ENCODE measurements at places on chromosomes 5 and 9.

DNA sequence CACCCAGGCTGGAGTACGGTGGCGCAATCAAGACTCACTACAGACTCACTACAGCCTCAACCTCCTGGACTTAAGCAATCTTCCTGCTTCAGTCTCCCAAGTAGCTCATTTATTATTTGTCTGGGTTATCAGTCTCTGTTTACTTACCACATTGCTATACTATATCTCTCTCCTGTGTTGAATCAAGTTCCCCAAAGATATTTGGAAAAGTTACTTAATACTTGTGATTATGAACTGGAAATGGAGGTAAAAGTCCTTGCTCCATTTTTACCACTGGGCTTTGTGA, 55.6 kb downstream of the ANGPTL2 start:
- ATAC-seq = no peak

- ATAC-seq = no peak
Measured at GRCh38 chr5:178667101-178667500, 40.3 kb upstream of the CLK4 start.

- ATAC-seq = no peak
Measured at GRCh38 chr5:132296412-132297016, 2.3 kb downstream of the SLC22A4 start.

- ATAC-seq = no peak
Measured at GRCh38 chr9:93588641-93589609, 12.5 kb downstream of the PHF2 start.

DNA sequence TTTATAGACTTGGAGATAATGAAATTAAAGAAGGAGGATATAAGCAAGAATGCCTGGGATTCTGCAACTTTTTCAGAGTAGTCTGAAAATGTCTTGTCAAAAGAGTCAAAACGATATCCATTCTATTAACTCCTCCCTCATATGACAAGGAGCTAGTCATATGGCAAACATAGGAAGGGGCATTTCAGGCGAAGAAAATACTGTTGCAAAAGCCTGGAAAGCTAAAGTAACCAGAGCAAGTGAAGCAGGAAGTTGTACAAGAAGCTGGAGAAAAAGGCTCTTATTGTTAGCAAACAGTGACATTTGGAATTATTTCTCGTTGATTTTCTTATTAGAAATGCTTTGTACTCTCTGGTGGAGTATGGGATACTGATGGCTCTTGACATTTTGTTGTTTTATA, 94.0 kb upstream of the PTPRD start:
- no peak for ATAC-seq

DNA sequence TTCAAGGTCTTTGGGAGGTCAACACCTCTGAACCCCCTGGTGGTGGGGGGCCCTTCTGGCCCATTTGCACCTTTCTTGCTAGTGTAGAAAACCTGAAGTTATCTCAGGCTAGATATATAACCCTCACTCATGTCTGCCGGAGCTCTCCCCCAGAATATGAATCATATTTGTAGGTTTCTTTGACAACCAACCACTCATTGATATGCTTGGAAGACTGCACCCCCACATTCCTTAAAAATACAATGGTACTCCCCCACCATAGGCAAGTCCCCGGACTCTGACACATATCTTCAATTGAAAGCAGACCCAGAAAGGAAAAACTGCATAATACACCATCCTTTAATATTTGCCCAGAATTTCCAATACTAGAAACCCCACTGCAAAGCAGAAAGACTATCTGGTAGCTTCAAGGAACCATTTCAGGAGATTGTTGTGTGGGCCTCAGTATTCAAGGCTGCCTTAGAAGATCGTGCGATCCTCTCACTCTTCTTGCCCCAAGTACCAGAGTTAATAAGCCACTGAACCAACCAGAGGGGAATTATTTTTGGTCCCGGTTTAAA, 978 bp upstream of the UBE2B start:
- peak; percentile 44 for ATAC-seq

- ATAC-seq = no peak
Measured at GRCh38 chr5:143316844-143317631, 86.4 kb downstream of the NR3C1 start.

GRCh38 chr5:96655506-96655905, 6.7 kb upstream of the CAST start:
- peak; percentile 34 for ATAC-seq

DNA sequence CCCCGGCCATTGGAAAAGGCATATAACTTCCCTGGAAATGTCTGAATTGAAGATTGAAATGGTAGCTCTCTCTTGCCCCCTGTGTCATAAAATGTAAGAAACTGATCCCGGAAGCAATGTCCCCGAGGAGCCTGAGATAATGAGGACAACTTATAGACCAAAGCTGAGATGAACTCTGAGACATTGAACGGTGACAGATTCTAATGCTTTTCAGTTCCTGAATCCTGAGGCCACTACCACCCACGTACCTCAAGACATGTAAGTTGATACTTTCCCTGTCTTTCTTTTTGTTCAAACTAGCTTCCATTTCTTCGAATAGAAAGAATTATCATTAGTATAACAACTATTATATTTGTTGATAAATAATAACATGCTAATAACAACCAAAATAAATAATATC, 51.0 kb downstream of the KIF4B start:
- ATAC-seq = no peak

GRCh38 chr5:82620957-82621600, 342.9 kb upstream of the RPS23 start:
- ATAC-seq = peak; percentile 47

DNA sequence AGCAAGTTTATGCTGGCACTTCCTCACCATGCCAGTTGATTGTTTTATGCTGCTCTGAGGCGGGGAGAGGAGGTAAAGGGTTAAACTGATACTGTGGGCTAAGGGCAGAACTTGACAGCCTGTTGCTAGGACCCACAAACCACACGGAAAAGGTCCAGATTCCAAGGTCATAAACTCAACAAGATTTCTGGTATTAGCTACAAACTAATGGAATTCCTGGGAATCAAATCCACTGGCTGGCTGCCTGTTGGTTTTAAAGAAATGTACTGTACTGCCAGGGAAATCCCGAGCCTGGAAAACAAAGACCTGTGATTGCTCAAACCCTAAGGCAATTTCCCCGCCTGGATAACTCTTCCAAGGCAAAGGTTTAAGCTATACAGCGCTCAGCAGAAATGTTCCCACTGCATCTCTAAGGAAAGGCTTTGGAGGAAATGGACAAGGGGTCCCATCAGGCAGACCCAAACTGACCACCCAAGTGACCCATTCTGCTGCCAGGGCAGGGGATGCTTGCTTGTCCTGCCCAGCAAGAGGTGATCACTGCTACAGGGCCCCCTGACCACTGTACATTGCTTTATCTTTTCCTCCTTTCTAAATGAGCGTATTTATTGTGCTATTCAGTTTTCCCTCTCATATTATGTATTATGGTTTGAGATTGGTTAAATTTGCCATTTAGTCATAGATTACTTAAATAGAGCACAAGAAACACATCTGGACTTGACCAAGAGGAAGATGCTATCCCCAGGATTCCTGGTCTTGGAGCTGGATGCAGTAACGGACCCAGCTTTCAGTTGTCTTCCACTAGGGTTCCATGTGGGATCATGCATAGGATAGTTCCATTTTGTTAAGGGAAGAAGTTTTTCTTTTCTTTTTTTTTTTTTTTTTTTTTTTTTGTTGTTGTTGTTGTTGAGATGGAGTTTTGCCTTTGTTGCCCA, 124.3 kb downstream of the SUSD1 start:
- ATAC-seq = no peak

DNA sequence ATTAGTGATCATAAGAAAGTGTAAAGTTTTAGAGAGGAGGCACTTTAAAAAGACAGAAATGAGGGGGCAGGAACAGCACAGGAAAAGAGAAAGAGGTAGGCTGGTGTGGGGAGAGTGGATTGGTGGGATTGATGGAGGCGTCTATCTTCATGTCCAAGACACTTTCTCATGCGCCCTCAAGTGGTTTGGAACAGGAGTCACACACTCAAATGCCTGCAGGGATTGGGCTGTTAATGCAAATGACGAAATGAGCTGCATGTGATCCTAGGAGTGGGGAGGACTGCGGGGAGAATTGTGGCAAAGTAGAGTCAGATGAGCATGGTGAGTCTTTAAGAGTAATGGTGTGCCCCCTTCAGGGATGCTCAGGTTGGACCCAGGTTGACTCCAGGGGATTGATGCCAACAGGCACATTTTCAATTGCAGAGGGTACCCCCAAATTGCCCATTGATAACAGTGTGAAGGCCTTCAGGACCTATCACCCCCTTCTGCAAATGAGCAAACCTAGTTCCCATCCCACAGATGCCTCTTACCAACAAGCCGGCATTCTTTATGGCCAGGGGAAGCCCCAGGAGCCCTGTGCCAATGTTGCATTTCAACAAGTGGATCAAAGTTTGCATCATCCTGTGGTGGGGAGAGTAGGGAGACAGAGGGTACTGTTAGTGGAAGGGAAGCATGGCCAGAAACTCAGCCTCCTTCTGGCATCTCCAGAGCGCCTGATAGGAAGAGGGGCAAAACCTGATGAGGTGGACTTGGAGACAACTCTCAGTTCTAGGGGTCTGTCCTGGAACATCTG, 5.3 kb downstream of the SLC36A3 start:
- ATAC-seq = no peak

DNA sequence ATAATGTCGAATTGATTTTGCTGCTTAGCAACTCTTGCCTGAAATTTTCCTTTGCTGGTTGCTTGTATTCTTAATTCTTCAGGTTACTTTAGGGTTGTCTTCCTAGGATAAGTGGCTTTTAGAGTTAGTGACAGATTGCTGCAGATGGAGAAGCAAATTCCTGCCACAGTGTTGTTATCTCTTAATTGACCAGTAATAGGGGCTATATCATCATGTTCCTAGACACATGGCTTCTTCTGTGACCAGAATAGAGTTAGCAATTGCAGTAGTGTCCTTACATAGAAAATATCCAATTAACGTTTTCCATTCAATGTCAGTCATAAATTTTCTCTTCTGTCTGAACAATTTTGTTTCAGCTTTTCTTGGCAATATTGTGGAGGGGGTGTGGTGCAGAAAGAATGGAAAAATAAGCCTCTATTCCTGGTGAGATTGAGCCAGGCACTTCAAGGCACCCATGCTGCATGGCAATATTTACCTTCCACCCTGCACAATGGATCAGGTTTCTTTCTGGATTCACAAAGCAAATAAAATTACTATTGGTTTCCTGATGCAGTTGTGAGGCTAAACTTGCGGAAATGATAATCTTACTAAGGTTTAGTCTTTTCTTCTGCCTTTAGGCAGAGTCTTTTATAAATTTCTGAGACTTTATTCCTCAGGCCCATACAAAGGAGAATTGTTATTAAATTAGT, 1481.5 kb downstream of the EFNA5 start:
- ATAC-seq = no peak

GRCh38 chr9:18994263-18994916, 38.6 kb downstream of the SAXO1 start:
- ATAC-seq = no peak

GRCh38 chr5:144004146-144004545, 166.3 kb downstream of the YIPF5 start:
- ATAC-seq = no peak

DNA sequence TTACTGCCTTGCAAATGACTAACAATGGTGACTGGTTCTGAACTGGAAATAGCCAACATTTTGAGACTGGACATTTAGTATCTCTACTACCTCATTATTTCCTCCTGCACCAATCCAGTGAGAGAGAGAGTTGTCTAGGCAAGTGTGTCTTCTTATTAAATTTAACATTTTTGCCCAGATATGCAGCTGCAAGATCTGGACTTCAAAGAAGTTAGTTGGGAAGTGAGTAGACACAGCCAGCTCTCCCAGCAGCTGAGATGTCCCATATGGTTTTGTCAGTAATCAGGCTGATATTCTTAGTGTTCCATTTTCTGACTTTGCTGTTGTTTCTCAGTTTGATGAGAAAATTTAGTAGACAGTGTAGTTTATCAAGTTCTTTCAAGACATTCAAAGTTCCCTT, 1778.8 kb upstream of the CDH6 start:
- ATAC-seq = no peak

DNA sequence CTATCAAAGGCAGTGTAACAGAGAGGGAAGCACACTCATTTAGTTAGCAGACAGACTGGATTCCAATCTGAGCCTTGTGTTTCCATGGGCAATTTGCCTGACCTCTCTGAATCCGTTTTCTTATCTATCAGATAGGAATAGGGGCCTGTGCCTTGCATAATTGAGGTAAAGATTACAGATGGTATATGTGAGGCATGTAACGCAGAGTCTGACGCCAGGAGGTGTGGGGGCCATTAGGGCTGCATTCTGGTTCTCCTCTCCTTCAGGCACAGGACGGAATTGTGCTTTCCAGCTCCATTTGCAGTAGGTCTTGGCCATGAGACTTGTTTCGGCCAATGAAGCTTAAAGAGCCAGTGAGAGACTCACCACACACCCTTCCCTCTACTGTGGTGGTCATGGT, 97.6 kb downstream of the FRMD3 start:
- ATAC-seq = no peak

GRCh38 chr9:123312306-123312877, 43.6 kb upstream of the CRB2 start:
- no peak for ATAC-seq

DNA sequence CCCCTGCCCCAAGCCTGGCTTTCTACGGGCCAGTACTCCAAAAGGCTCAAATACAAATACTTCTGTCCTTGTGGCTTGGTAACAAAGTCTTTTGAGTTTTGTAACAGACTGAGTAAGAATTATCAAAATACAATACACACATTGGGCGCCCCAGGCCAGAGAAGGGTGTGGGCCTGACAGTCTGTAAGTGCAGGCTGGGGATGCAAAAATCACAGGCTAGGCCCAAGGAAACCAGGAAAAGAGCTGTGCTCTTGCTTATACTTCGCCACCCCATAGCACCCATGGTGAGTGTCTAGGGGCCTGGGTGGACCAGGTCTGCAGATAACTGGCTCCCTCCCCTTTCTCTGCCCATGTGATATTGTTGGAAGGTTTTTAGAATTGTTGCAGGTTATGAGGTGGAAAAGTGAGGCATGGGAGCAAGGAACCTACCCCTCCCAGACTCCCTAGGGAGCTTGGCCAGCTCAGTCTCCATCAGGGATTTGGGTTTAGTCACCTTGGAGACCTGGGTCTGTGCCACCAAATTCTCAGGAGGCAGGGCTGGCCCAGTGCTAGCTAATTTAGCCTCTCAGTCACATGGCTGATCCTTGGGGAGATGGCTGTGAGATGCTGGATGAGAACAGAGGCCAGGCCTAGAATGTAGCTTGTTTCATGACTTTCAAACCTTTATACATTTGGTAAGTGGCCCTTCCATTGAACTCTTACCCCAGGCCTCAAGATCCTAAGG, 72.9 kb downstream of the TARS1 start:
- ATAC-seq = no peak

DNA sequence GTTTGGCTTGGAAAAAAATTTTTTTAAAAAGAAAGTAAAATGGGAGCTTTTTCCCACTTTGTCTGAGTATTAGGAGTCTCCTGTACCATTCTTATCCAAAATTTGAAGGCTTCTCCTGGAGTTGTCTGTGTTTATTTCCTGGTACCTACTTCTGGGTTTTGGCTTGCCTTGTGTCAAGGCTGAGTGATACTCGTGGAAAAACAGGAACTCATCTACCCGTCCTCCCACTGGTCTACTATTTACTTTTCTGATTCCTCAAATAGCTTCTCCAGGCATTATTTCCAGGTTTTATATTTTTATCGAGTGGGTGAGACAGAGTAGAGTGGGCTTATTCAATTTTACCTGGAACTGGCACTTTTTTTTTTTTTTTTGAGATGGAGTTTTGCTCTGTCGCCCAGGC, 99.4 kb downstream of the RMI1 start:
- ATAC-seq = no peak

GRCh38 chr5:6328173-6328572, 50.2 kb downstream of the MED10 start:
- no peak for ATAC-seq

GRCh38 chr5:61748651-61749050, 416.6 kb downstream of the ZSWIM6 start:
- no peak for ATAC-seq

- ATAC-seq = peak; percentile 73
Measured at GRCh38 chr9:133371261-133371711, 4.6 kb downstream of the SURF4 start.

GRCh38 chr9:4262735-4263141, 37.1 kb downstream of the GLIS3 start:
- no peak for ATAC-seq
